ENCODE measurements at places on chromosomes 5 and 9. TPM values are rescaled to one million over a fixed set of nuclear protein-coding genes. Genes with fewer than 3 reads are reported as not detected.

- DNase-seq, result no peak
These were observed 22.5 kb downstream of the ZDHHC21 start for GRCh38 chr9:14670718-14671117.

DNA sequence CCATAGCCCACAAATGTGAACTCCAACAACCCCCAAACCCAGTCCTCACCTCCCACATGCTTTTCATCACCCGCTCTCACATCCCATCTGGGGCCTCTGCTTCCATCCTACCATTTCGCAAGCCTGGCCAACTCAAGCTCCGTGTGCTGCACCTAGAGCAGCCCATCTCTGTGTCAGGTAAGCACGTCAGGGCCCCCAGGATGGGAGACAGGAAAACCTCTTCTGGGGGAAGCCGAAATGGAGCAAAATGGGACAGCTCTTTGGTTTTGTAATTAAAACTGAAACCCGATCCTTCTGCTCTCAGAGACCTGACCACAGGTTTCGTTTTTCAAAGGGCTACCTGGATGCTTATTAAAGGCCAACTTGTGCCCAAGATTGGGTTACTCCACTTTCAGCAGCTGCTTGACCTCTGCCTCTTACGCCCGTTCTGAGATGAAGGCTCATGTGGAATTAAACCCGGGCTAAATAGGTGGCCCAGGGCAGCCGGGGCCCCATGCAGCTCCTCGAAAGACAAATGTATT, 287.7 kb downstream of the SLIT3 start:
- no peak for DNase-seq

DNA sequence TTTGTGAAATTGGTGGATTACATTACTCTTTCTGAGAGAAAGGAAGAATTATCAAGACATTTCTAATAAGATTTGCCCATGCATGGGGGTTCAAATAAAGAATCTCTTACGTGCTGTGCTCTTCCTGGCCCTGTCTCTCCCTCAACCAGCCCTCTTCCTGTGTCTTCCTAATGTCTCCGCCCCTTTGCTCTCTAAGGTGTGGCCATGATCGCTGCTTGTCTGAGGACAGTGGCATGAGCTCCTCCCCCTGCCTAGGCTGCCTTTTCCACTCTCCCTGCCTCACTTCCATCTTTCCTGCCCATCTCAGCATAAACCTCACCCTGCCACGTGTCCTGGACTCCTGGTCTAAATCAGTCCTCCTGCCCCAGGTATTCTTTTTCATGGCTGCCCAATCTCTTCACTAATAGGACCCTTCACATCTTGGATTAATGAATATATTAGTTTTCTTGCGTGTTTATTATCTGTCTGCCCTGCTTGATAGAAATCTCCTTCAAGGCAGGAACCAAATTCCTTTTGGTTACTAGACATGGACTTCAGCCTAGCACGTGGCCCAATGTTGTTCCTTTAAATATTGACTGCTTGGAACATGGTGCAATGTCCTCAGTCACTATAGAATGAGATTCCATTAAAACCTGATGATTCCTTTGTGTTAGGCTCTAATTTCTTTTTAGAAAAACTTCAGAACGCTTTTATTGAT, 122.3 kb downstream of the MTRR start:
- no peak for DNase-seq

- DNase-seq, result no peak
These were observed 35.8 kb downstream of the UBE2QL1 start for GRCh38 chr5:6484446-6484845.

- no peak for DNase-seq
These were observed 30.0 kb upstream of the LPCAT1 start for GRCh38 chr5:1553539-1554409.

The SPINK6 gene
- not detected for total RNA-seq

The BRIX1 gene
- 110 TPM for total RNA-seq

The AIF1L gene
- 0.34 TPM for total RNA-seq

The ITGA1 gene
- 2.2 TPM for total RNA-seq

The IL33 gene
- not detected for total RNA-seq
